ENCODE measurements at places on chromosomes 5 and 9. TPM values are rescaled to one million over a fixed set of nuclear protein-coding genes. Genes with fewer than 3 reads are reported as not detected.

Gene FGFR4
- total RNA-seq = 29.3 TPM

Gene PCDHA9
- not detected for total RNA-seq

Gene CD14
- total RNA-seq = 0.96 TPM

Gene PCDHGA8
- total RNA-seq = 0.26 TPM

Gene AJM1
- total RNA-seq = 3.1 TPM

Gene CD72
- total RNA-seq = 1.4 TPM

Gene LAMC3
- total RNA-seq = not detected

Gene TMC1
- total RNA-seq = not detected

Gene CEL
- 0.57 TPM for total RNA-seq

Gene ADRB2
- 4.1 TPM for total RNA-seq

Gene ACTBL2
- not detected for total RNA-seq

Gene FLT4
- total RNA-seq = 3.2 TPM

Gene CYSRT1
- 4.4 TPM for total RNA-seq

Gene IGFBPL1
- total RNA-seq = 2.8 TPM

Gene PCDHB10
- total RNA-seq = 2.8 TPM
